T follicular helper cell (primary cell): ENCODE measurements at places on chromosomes 4 and X.

GRCh38 chr4:7295197-7295910 is 103.0 kb downstream of the SORCS2 start:
- DNase-seq = no peak

- DNase-seq = no peak
Observed at GRCh38 chr4:138034871-138035270, 207.3 kb downstream of the SLC7A11 start.

- DNase-seq = no peak
Observed at GRCh38 chrX:134622056-134622812, 36.0 kb downstream of the PLAC1 start.

GRCh38 chr4:128565565-128566186 is 243.8 kb upstream of the JADE1 start:
- no peak for DNase-seq

DNA sequence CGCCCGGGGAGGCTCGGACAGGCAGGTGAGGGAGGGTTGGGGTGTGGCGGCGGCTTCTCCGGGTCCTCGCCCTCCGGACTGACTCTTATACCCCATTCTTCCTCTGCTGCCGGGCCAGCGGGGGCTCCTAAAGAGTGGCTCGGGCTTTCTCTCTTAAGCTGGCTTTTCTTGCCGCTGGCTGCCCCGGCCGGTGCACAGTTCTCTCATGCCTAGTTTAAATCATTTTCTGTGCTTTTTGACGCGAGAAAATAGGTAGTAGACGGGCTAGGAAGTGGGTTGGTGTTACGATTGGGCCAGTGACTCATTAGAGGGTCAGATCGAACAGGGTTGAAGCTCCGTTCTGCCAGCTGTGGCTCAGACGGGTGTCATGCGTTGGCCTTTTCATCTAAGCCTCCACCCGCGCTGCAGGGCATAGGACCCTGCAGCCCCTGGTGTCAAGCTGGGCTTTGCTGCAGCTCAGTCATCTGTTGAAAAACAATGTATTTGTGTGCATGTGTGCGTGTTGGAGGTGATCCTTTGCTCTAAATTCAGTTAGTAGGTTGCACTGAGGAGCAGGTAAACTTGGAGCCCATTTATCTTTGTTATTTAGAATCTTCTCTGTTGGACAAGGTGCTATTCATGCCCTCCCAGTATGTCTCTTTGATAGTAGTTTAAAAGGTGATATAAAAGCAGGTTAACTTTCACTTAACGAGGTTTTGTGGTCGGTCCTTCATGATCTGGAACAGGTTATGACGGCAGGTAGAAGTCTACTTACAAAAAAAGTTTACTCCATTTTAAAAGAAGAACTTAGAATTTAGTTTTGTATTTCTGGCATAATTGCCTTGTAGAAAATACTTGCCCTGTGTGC is 802 bp downstream of the BMP2K start:
- peak; percentile 2 for DNase-seq
